ENCODE measurements at places on chromosomes 3 and 15.

GRCh38 chr3:107432013-107432515 is 54.8 kb downstream of the CCDC54 start:
- no peak for DNase-seq

DNA sequence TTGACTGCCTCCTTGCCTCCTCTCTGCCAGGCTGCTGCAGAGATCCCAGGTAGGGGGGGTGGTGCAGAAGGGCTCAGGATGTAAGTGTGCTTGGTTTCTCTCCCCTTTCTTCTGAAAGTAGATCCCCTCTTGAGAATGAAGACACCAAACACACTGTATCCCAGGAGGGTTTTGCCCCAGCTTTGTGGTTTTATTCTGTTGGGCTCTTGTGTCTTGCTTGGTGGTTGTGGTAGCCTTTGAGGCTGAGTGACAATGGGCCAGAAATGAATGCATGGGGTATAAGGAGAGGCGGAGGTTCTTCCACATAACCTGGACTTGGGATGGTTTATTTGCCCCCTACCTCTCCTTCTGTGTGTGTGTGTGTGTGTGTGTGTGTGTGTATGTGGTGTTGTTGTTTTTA is 5.7 kb downstream of the PDIA5 start:
- no peak for DNase-seq

GRCh38 chr3:38474928-38475605 is 21.1 kb upstream of the EXOG start:
- DNase-seq, result no peak

DNA sequence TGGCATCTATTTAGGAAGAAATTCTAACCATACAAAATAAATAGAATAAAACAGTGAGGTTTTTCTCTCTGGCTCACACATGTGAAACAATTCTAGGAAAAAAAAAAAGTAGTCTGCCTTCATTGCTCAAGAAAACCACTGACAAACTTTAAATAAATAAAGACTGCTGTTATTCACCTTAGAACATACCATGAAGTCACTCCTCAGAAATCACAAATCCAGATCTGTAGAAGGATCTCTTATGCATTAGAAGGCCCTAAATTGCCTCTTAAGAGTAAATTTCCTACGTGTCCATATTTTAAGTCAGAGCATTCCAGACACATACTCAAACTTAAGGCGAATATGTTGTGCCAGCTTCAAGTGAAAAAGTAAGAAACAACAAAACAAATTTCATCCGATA is 217.3 kb downstream of the ZIC4 start:
- no peak for DNase-seq

- DNase-seq, result no peak
Measured at GRCh38 chr3:63386568-63386967, 108.5 kb downstream of the SYNPR start.

GRCh38 chr3:100852840-100853239 is 140.4 kb downstream of the ABI3BP start:
- DNase-seq, result no peak

GRCh38 chr3:188133646-188134045 is 20.3 kb upstream of the LPP start:
- no peak for DNase-seq

GRCh38 chr15:24777307-24777706 is 101.7 kb downstream of the NPAP1 start:
- no peak for DNase-seq

GRCh38 chr15:88341653-88342052 is 85.1 kb upstream of the NTRK3 start:
- no peak for DNase-seq

GRCh38 chr15:96421178-96421601 is 90.7 kb downstream of the NR2F2 start:
- no peak for DNase-seq

- no peak for DNase-seq
Measured at GRCh38 chr3:168990134-168990533, 673.4 kb downstream of the MECOM start.

DNA sequence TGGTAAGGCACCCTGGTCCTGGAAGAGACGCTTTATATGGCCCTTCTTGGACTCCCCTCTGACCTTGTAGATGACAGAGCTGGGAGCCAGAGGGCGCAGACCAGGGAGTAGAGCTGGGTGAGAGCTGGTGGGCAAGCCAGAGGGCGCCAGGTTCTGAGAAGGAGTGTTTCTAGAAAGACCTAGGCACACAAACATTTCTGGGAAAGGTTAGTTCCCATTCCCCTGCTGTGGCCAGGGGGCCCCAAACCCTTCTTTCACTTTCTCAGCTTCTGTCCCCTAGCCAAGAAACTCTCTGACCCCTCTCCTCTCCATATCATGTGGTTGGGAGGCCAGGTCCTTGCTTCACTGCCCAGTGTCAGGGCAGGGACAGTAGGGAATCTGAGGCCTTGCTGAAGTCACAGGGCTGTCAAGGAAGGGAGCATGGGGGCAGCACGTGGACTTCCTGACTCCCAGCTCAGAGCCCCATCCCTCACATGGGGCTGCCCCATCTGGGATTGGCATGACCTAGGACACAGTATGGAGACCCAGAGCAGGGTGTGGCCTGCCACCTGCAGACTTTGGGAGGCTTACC is 3.6 kb downstream of the HEMK1 start:
- no peak for DNase-seq

DNA sequence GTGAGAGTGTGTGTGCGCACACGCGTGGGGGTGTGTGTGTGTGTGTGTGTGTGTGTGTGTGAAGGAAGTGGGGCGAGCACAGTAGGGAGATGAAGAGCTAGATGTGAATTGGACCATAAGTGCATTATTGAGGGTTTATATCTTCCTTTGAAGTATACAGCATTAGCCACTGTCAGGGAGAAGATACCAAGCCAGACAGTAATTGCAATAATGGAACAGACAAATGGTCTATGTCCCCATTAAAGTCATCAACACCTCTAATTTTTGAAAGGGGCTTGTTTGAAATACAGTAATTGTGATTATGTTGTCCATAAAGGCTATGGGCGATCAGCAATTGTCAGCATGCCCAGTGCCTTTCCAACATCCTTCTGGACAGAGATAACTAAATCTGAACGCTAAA is 429.2 kb upstream of the NR2F2 start:
- DNase-seq, result no peak

- no peak for DNase-seq
Measured at GRCh38 chr3:177596816-177597271, 399.6 kb upstream of the TBL1XR1 start.

DNA sequence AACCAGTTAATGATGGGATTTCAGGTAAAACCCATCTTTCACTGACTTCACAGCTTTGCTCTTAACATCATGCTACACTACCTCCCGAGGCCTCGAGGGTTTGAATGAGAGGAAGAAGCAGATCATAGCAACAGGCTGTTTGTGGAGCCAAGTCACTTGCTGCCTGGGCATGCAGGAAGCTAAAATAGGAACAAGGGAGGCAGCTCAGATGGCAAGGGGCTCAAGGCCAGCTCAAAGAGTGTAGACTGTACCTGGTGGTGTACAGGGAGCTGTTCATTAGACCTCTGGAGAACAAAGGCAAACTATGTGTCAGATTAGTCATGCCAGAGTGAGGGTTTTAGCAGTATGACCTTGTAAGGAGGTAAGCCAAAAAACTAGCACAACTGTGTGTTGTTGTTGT is 28.8 kb downstream of the ARRDC4 start:
- DNase-seq, result no peak

DNA sequence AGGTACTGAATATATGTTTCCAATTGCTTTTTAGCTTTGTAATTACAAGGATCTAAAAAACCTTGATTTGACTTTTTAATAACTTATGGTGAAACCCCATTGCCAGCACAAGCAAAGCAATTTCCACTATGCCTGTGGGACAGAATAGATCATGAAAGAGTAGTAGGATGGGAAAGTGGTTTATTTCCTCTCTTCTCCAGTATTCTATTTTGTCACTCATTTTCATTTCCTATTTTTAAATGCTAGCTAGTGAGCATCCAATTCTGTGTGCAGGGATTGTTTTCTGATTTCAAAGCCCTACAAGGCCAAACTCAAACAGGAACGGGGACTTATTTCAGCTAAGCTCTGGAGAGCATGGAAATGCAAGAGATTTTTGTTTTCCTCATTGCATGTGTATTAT is 132.0 kb upstream of the TGFBR2 start:
- DNase-seq, result no peak

Data from KG1 (cell line).